CD4-positive, alpha-beta T cell treated with Interleukin-12 subunit alpha and Interleukin-12 subunit beta, for 1 hour (primary cell): ENCODE measurements at places on chromosomes 5 and 9.

- DNase-seq: no peak
Observed at GRCh38 chr9:128216781-128217553, 13.8 kb downstream of the DNM1 start.

DNA sequence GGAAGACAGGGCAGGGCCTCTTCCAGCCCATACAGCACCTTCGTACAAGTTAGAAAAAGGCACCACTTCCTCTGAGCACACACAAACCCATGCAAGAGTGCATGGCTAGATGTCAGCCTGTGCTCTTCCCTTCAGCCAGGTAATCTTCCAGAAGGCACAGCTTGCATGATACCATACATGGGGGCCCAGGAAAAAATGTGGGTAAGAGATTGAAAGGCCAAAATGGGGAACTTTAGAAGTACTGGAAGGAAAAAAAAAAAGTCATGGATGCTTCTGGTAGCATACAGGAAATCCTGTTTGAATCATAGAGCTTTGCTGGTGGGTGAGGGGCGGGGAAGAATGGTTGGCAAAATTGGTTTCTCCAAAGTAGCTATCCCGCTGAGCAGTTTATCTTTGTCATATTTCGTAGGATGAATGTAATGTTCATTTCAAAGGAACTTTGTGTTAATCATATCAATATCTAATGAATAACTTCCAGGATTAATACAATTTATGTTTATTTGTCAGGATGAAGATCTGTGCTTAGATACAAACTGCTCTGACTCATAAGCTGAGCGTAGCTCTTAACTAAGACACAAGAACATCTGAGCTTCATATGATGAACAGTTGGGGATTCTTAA is 78.2 kb upstream of the MAP3K1 start:
- DNase-seq: peak; percentile 5

DNA sequence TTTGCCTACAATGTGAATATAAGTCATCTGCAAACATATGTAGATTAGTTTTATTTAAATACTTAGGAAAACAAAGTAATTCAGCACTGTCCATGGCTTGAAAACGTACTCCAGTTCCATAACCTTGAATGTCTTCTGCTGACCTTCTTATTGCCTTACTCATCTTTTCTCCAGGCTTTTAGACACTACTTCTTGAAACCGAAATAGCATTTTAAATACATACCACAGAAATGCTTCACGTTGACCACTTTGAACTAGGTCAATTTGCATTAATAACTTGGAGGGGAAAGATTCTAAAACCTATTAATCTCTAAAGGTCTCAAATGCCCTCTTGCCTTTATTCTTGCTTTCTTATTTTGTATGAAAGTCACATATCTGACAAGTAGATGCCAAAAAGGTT is 995.4 kb upstream of the ACO1 start:
- no peak for DNase-seq

DNA sequence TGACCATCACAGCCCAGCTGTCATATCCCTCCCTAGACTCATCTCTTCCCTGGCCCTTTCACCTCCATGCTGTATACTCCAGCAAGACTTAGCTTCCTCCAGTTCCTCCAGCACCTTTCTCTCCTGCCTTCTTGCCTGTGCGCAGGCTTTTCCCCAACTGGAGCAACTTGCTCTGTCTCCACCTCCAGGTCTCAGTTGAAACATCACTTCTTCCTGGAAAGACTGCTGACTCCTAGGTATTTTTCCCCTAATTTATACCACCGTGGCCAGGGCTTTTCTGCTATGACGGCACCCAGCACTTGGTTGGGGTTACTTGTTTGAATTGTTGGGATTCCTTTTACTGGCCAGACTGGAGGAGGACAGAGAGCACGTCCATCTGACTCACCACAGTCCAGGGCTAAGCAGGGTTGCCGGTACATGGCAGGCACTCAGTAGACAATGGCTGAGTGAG is 67.5 kb downstream of the KCNIP1 start:
- DNase-seq: no peak

DNA sequence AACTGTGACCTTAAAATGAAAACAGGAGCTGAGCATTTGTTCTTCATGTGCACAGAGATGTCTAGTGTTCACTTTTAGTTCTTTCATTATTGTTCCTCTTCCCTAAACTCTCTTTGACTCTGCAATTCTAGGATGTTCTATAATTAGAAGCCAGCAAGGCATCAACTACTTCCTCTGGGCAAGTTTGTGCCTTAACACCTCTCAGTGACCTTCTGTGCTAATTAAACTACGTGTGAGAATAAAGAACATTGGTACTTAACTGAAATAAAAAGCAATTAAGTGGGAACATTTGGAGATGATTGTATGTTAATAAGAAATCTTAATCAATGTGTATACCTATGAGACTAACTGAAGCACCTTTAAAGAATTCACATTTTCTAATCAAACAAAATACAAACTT is 242.8 kb downstream of the RASEF start:
- DNase-seq: no peak

DNA sequence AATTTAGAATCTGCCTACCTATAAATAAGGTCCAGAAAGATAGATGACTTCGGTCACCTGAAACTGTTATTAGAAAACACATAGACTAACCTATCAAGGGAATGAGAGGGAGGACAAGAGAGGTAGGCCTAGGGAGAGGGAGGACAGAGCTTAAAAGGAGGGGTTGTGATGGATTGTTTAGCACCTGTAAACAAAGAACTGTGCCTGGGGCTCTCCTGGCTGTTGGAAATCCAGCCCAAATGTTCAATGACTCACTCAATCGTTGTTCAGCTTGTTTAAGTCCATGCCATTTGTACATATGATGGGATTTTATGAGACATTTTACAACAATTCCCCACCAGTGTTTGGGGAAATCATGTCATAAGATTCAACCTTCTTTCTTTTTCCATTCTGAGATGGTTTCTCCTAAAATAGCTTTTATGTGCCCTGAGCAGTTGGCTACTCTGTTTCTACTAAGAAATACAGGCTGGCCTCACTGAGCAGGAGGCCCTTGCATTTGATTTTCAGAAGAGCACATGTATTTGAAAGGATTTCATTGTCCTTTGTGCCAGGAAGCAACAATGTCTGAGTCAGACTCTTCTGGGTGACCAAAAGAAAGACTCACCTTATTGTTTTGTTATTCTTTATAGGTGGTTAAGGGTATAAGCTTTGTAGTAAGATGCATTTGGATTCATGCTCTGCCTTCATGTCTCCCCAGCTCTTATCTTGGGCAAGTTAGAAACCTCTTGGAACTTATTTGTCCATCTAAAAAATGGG is 48.2 kb upstream of the GPR151 start:
- DNase-seq: no peak

- no peak for DNase-seq
Observed at GRCh38 chr9:82105729-82106128, 117.2 kb downstream of the SPATA31D1 start.

- DNase-seq: no peak
Observed at GRCh38 chr9:114889802-114890224, 40.6 kb downstream of the TNFSF8 start.

- no peak for DNase-seq
Observed at GRCh38 chr5:170142196-170142595, 36.5 kb downstream of the FOXI1 start.

DNA sequence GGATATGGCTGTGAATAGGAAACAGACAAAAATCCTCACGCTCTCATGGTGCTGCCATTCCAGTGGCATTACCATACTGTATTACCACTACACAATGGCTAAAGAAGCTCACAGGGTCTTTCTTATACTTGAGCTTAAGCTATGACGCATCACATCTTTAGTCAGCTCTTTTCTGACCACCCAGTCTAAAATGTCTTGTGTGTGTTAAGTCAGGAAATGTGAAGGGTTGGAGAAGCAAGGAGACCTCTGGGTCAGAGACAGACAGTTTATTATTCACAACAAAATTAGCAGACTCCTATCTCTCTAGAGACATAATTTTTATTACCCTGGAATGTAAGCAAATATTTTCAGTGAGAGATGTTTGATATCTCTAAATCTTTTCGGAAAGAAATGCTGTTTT is 1583.2 kb upstream of the WWC1 start:
- no peak for DNase-seq

GRCh38 chr5:163898873-163899272 is 393.5 kb downstream of the MAT2B start:
- no peak for DNase-seq

DNA sequence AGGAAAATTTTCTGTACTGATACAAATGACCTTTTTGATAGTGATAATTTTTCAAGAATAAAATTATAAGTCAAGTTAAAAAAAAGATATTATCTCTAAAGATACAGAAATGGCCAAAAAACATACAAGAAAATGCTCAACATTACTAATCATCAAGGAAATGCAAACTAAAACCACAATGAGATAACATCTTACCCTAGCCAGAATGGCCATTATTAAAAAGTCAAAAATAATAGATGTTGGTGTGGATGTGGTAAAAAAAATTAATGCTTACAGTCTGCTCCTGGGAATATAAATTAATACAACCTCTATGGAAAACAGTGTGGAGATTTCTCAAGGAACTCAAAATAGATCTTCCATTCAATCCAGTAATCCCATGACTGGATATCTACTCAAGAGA is 22.9 kb upstream of the PTGER4 start:
- no peak for DNase-seq

- DNase-seq: no peak
Observed at GRCh38 chr5:174344335-174344734, 298.8 kb downstream of the NSG2 start.

DNA sequence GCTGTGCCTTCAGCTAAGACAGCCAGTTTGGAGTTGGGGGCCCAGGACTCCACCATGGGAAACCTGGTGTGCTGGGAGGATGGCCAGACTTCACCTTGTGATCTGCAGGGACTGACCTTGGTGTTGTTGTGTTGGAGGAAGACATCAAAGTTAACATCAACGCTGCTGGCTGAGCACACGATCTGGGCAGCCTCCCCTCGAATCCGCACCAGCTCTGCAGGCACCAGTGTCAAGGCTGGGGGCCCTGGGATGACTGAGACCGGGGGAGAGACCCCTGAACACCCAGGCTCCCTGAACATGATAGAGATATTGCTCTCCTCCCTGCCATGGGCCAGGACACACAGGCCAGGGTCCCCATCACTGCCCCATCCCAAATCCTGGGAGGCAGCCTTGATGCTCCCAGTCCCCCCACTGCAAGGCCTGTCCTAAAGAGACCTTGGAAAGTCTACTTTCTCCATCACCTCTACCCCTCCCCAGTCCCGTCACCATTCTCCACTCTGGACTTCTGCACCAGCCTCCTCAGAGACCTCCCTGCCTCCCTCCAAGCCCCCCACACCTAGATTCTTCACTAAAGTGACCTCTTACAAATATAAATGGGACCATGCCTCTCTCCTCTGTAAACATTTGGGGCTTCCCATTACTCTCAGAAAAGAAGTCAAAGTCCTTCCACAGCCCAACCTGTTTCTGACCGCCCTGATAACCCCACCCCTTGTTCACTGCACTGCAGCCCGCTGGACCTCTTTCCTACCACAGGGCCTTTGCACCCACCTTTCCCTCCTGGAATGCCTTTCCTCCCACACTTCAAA is 8.2 kb downstream of the CSF1R start:
- DNase-seq: no peak

DNA sequence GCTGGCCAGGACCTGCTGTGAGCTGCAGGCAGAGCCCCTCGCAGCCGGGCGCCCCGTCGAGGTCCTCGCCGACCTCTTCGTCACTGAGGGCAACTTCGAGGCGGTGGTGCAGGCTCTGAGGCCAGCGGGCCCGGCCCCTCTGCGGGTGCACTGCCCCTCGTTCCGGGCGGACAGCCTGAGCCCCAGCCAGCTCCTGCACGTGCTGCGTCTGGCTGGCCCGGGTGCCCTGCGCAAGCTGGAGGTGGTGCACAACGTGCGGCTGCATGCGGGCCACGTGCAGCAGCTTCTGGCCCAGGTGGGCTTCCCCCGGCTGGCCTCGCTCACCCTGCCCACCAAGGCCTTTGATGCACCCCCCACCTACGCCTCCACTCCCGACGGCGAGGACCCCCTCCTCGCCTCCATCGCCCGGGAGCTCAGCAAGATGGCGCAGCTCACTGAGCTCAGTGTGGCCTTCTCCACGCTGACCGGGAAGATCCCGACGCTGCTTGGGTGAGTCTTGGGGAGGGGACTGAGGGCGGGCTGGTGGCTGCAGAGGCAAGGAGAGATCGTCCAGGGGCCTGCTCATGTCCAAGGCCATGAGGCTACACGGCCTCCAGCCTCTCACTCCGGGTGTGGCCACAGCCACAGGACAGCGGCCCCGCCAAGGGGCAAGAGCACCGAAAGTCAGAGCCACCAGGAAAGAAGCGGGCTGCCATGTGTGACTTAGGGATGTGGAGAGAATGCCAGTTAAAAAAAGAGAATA is 825 bp downstream of the LRRC14B start:
- no peak for DNase-seq

DNA sequence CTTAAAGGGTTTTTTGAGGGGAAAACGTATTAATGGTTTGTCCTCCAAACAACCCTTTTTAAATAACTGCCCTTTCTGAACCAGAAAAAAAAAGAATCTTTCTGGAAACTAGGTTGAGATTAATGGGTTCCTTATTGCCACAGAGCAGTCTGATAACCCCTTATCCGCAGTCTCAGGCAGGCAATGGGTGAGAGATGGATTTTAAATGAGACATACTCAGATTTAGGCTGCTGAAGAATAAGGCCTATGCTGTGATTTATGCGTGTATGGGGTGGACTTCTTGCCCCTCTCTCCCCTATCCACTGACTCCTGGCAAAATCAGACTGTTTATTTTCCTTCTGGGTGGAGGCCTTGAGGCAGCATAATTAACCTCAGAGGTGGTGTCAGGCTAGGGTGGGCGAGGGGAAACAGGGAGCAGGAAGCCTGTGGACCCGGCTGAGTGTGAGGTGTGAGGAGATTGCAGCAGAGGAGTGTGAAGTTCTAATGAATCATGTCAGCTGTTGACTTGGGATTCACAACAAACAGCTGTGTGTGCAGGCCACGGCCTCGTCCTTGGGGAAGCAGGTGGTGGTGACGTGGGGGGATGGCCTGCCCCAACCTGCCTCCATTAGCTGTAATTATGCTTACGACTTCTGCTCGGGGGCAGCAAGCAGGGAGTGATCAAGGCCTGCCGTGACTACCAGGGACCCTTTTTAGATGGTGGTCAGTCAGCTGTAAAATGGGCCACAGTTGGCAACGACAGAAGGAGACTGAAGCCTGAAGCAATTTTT is 196.4 kb downstream of the SEMA6A start:
- no peak for DNase-seq

DNA sequence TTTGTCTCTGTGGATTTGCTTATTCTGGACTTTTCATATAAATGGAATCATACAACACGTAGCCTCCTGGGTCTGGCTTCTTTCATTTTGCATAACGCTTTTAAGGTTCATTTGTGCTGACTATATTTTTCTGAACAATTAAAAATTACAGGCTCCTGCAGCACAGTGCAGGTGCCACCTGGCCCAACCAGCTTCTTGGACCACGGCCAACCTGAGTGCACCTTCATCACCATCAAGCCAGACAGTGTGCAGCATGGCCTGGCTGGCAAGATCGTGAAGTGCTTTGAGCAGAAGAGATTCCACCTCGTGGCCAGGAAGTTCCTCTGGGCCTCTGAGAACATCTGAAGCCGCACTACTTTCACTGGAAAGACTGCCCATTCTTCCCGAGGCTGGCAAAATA is 53.5 kb upstream of the COL15A1 start:
- DNase-seq: no peak

DNA sequence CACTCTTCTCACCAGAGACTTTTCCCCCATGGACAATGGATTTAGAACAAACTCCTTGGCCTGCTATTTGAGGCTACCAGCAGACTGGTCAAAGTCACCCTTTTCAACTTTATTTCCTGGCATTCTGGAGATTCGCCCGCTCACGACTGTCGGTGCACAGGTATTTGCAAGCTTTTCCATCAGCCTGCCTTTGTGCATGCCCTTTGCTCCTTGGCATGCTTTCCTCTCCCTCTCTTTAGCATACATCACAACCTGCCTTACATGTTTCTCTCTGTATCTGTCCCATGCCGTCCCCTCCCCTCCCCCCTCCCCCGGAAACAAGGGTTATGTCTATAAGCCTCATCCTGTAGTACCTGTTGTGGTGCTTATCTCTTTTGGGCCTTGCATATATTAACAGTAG is 257.1 kb downstream of the AOPEP start:
- DNase-seq: no peak
